ENCODE measurements at places on chromosomes 16 and 17.

DNA sequence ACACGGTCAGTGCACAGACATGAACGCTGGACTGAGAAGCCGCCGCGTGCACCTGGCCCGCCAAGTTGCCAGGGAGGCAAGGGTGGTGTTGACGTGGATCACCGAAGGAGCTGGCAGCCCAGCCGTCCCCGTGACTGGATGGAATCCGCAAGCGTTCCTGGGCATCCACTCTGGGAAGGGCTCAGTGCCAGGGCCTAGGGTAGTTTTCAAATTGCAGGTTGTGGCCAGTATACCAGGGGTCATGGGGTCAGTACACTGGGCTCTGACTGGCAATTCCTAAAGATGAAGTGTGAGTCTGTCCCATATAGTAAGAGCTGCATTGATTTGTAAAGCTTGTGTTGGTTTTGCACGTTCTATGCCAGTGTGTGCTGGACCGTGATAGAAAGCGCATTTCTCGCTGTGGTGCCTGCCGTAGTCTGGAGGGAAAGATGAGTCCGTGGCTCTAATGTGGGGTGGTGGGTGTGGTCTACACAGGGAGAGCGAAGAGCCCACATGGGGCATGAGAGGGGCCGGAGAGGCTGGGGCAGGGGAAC is 21.1 kb upstream of the METRNL start:
- DNase-seq = no peak

DNA sequence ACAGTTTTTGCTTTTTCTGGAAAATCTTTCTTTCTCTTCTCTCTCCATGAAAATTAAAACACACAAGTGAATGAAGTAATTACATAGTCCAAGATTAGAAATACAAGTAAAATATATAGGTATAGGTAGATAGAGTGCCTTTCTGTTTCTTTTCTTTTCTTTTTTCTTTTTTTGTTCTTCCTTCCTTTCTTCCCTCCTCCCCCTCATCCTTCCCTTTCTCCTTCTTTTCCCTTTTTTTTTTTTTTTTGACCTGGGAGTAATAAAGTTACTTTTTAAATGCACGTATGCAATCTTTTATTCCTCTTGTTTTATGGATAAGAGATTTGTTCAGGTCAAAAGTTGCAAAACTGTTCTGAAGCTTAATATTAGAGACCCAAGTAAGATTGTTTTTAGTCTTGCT is 34.6 kb upstream of the KCNJ2 start:
- no peak for DNase-seq

- DNase-seq = no peak
Observed at GRCh38 chr17:83122834-83123233, 43.4 kb downstream of the METRNL start.

DNA sequence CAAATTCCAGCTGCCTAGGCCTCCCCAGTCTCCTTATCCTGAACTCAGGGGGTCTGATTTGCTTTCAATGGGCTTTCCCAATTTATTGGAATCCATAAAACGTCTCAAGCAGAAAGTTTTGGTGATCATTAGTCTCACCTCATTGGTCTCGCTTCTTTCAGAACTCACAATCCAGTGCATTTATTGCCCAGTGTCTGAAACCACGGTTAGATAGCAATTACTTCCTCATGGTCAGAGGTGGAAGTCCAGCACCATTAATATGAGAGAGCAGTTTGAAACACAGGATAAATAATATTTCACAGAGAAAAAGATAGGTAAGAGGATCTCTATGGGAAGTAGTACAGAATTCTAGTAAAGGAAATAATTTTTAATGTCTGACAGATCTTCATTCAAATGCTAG is 128.7 kb downstream of the TOX3 start:
- DNase-seq = no peak

- no peak for DNase-seq
Observed at GRCh38 chr16:79623062-79623461, 22.5 kb upstream of the MAF start.

GRCh38 chr16:11880007-11880406 is 28.7 kb upstream of the RSL1D1 start:
- no peak for DNase-seq

DNA sequence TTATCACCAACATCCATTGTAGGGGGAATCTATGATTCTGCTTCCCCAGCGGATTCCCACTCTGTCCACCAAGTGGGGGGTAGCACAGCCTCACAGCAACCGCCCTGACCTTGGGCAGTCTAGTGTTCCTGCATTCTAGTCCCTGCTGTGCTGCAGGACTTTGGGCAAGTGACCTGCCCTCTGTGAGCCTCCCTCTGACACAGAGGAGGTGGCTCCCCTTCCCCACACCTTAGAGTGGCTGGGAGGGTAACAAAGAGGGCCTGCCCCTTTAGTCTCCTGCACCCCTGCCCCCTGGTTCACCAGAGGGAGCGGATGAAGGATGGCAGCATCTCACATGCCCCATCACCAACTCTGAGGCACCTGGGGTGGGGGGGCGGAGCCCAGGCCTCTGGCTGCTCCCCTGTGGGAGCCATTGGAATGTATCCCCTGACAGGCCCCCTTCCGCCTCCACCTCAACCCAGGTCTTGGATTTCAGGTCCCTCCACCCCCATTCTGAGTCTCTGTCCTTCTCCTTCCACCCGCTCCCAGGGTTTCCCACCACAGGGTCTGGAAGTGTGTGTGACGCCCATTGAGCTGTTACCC is 10.1 kb downstream of the GAS2L2 start:
- DNase-seq = no peak

- DNase-seq = no peak
Observed at GRCh38 chr17:55384643-55385232, 36.9 kb downstream of the MMD start.

DNA sequence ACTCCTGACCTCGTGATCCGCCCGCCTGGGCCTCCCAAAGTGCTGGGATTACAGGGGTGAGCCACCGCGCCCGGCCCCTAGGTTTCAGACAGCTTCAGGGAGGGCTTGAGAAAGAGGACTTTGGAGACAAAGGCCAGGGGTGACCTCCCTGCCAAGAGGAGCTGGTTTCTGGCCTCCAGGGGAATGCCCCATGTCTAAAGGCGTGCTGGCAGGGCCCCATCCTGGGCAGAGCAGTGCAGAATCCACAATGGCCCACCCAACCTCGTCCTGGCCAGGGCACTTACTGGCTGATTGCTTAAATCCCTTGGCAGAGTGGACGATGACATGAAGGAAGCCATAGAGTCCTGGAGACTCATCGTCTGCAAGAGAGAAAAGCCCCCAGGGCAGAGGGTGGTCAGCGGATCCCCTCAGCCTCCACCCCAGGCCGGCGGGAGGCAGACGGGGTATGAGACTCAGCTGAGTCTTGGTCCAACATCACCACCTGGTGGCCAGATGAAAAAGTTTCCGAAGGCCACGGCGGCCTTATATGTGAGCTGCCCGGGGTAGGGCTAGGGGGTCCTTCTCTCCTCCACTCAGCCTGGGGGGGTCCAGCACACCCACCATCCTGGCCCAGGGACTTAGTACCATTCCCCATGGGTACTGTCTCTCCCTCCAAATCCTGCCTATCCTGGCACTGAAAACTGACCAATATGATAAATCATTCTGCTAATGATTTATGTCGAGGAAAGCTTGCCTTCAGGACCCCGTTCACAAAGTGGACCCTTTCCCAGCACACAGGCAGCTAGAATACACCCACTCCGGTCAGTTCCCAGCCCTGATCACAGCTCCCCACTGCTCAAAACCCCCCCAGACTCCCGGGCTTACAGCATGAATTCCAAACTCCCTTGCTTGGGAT is 59.1 kb downstream of the TIMM22 start:
- no peak for DNase-seq

DNA sequence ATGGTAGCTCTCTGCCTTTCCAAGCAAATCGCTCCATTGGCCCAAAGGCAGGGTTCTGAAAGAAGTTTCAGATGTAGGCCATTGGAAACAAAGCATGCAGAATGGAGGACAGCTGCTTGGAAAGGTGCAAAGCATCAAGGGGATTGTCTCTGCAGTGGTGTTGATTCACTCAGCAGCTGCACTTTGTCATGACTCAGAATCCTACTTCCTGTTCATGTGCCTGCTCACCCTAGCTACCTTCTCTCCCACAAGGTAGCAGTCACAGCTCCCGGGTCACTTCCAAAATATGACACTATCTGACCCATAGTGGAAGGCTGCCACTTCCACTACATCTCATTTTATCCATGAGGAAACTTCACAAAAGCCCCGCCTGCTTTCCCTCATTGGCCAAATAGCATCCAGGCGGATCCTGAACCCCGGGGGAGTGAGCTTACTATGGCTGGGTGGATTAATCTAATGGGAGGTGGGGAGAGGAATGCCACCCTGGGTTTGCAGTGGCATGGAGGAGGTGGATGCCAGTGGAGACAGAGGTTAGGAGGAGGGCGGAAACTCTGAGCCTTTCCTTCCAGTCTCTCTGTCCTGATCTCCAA is 74.7 kb upstream of the NKD1 start:
- DNase-seq = no peak

DNA sequence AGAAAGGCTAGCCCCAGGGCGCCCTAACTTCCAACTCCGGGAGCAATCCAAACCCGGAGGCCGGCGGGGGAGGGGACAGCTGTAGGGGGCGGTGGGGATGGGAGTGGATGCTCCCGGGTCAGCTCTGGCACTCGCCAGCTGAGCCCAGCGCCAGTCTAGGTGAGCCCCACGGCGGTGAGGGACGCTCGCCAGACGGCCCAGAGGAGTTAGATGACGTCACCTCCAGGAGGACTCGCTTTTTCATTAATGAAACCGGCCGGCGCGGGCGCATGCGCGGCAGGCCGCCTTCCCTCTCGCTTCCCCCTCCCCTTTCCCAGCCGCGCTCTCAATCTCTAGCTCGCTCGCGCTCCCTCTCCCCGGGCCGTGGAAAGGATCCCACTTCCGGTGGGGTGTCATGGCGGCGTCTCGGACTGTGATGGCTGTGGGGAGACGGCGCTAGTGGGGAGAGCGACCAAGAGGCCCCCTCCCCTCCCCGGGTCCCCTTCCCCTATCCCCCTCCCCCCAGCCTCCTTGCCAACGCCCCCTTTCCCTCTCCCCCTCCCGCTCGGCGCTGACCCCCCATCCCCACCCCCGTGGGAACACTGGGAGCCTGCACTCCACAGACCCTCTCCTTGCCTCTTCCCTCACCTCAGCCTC is at the start of gene NF1:
NF1 (plus strand) TSS at position 378 of the 636 bp plus-strand sequence. CDS start 333 bp downstream, outside the sequence.
- DNase-seq = peak; percentile 79

GRCh38 chr17:55634702-55635101 is 88.0 kb downstream of the TMEM100 start:
- DNase-seq = no peak

DNA sequence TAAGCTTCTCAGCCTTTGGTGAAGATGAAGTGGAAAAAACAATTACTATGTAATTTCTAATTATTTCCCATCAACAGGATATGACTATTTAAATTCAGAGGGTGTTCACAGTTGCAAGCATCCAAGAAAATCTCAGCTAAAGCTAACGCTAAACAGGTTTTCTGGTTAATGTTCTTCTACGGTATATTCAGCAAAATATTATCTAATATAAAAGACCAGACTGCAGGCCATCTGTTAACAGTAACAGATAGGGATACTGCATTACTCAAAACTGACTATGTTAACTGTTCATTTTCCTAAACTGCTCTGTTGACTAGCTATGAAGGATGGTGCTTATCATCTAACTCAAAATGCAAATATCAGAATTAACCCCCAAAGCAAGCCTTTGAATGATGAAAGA is 32.8 kb downstream of the GLG1 start:
- DNase-seq = no peak

DNA sequence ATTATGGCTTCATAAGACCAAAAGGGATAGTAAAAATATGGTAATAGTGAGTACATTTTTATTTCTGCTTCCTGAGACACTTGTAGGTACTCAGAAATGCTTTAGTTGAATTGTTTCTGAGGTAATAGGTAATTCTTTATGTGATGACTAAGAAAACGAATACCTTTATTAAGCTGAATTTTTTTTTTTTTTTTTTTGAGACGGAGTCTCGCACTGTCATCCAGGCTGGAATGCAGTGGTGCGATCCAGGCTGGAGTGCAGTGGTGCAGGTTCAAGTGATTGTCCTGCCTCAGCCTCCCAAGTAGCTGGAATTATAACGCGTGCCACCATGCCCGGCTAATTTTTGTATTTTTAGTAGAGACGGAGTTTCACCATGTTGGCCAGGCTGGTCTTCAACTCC is 1.9 kb downstream of the RAD51C start:
- DNase-seq = no peak

- no peak for DNase-seq
Observed at GRCh38 chr17:28347261-28347891, 10.0 kb downstream of the POLDIP2 start.

GRCh38 chr17:83031321-83031945 is 48.0 kb upstream of the METRNL start:
- no peak for DNase-seq

- no peak for DNase-seq
Observed at GRCh38 chr17:27747462-27748359, 52.6 kb downstream of the NOS2 start.

DNA sequence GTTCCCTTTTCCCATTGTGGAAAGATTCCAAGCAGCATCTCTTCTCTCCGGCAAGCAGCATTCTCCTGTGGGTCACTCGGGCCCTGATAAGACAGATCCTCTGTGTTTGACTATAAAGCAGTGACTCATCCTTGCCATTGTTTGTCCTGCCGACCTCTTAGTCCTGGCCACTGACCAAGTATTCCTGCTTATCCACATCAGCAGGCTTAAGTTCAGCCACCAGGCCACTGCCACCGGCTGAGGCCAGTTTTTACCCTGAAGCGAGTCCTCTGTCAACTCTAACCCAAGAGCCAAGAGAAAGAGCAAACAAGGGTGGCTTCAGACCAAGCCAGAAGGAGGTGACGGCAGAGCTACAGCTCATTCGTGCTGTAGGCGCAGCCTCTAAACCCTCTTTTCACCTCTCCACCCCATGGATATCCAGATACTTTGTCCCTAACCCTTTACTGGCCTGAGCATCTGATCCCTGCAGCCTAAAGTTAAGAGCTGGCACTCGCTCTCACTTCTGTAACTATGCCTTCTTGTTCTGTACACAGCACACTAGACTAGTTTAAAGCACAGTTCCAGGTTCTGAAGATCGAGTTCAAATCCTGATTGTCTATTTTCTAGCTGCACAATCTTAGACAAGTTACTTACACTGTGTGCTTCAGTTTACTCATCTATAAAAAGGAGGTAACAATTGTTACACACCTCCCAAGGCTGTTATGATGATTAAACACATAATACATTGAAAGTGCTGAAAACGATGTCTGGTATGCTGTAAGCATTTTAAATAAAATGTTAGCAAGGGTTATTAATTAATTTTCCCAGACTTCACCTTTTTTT is 31.0 kb downstream of the SOX9 start:
- DNase-seq = no peak

DNA sequence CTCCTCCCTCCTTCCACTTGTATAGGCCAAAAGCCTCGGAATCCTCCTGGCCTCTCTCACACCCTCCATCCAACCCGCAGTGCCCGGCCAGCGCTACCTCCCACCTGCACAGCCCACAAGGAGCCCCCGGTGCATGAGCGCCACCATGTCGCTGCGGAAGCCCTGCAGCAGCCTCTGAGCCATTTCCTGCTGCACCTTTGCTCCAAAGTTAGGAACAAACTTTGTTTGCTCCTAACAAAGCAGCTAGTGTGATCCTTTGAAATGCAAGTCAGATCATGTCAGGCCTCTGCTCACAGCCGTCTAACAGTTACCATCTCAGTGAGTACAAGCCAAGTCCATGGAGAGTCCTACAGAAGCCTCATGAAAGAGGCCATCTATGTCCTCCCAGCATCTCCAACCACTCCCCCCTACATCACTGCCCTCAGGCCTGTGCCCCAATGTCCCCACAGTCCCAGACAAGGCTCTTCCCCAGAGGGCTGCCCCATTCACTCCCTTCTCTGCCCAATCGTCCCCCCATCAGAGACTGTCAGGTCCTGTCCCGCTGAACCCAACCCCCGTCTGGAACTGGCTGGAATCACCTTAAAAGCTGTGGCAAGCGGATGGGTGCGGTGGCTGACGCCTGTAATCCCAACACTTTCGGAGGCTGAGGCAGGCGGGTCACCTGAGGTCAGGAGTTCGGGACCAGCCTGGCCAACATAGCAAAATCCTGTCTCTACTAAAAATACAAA is 7.5 kb downstream of the DCAKD start:
- DNase-seq = no peak

Measured in KG1 (cell line).